Smooth muscle cell of the pulmonary artery (primary cell): ENCODE measurements at places on chromosomes 7 and 10. TPM values are rescaled to one million over a fixed set of nuclear protein-coding genes. Genes with fewer than 3 reads are reported as not detected.

Gene NKX2-3
- total RNA-seq: not detected in 2 replicates

Gene UPK3B
- 0.39 and 0.46 TPM in 2 replicates for total RNA-seq

Gene AMPH
- total RNA-seq: 0.13 and 0.78 TPM in 2 replicates

Gene ARHGAP22
- 85.4 and 107 TPM in 2 replicates for total RNA-seq

Gene OPN4
- total RNA-seq: not detected in 2 replicates

Gene NEUROD6
- not detected in 2 replicates for total RNA-seq

Gene OR2A42
- 0.03 TPM in 1 of 2 replicates, not detected in the other for total RNA-seq

Gene GATA3
- not detected in 2 replicates for total RNA-seq

Gene CALML5
- not detected in 2 replicates for total RNA-seq

Gene TMEM229A
- total RNA-seq: 0.07 and 0.39 TPM in 2 replicates

Gene GARIN1A
- 1.3 and 1.4 TPM in 2 replicates for total RNA-seq

Gene CEP41
- 7.5 and 10.4 TPM in 2 replicates for total RNA-seq

Gene ACHE
- total RNA-seq: 0.07 and 0.13 TPM in 2 replicates

Gene URGCP
- 29.5 and 35.7 TPM in 2 replicates for total RNA-seq

Gene MYL7
- total RNA-seq: not detected in 2 replicates

Gene AFAP1L2
- total RNA-seq: 0.17 and 1.2 TPM in 2 replicates
